NT2/D1 (cell line): ENCODE measurements at places on chromosomes 6 and 20.

- peak; percentile 82 for DNase-seq
These were observed 126.0 kb upstream of the SLC2A12 start for GRCh38 chr6:134178161-134179044.

GRCh38 chr6:132207991-132208390 is 193.3 kb downstream of the MOXD1 start:
- DNase-seq = no peak

DNA sequence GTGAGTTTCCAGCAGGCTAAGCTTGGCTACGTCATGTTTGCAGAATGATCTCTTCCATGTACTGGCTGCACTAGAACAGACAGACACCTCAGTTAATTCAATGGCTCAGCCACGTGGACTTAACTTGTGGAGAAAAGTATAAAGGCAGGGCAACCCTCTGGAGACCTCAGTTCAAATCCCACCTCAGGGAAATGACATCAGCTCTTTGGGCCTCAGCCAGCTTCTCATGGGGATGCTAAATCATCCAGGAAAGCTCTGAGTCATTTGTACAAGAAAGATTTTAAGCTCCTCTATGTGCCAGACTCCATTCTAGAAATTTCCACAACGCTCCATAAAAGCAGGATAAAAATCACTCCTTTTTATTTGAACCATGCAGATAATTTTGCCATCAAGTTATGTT is 128.5 kb upstream of the SALL4 start:
- DNase-seq = no peak

- DNase-seq = no peak
These were observed 5.3 kb downstream of the SLC26A8 start for GRCh38 chr6:36019167-36019566.

DNA sequence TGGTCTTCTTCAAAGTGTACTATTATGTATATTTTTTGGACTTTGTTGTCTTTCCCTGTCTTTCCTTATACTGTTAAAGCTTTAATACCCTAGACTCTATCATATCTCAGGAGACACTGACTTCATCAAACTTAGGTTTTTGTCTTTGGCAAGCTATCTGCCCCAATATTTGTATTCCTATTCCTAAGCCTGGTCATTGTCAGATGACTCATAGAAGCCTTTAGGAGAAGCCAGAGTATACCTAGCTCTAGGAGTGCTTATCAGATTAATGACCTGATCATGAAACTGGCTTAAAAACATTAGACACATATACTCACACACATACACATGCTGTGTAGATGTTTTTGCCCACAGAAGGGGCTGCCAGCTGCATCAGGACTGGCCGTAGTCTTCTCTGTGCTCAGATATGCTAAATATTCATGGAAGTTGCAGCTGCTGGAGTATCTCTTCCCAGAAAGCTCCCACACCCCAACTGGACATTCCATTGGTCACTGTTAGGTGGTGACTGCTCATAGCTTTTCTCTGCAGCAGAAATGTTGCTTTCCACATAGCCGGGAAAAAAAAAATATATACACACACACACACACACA is 102.0 kb downstream of the ANKS1A start:
- no peak for DNase-seq

DNA sequence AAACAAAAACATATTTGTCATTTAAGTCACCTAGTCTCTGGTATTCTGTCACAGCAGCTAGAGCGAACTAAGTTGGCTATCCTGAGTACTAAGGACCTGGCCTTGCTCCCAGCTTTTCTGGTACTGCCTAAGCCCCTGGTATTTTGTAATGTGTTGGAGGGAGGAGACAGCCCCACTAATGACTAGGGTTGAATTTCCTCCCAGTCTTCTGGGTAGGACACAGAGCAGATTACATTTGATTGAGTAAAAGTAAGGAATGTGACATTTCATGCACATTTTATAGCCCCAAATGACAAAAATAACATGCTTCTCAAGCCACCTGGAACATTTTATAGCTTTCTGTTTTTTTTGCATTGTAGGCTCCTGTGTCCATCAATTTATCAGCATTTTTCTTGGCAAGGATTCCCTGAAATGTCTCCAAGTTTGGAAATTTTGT is 47.9 kb upstream of the DDR1 start:
- DNase-seq = no peak

- no peak for DNase-seq
These were observed 5.4 kb downstream of the TLDC2 start for GRCh38 chr20:36881331-36881730.

DNA sequence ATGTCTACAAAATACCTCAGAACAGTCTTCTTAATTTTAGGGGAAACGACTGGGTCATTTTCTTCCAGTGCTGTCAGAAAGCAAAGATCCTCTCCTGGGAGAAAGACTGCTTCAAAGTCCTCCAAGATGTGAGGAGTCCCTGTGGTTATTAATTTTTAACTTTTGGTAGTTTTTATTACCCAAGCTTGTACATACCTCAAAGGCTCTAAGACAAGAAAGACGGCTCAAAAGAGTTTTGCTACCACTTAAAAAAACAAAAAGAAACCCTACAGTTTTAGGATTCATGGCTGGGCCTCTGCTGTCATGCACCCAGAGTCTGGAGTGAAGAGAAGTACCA is 56.1 kb upstream of the APCDD1L start:
- DNase-seq = no peak

DNA sequence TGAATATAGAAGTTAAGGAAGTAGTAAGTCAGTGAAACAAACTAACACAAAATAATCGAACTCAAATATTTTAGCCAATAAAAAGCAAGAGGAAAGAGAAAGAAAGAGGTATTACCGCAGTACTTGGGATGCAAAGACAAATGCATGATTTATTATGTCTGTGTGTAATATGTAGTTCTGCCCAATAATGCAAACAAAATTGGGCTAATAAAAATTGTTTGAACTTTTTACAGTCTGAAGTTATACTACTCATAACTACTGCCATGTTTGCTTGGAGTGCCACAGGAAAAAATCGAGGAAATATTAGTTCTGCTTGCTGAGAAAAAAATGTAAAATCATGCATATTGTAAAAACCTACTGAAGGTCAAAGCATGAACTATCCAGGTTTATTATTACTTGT is 360.3 kb upstream of the KCNQ5 start:
- DNase-seq = no peak

GRCh38 chr6:4902363-4902762 is 101.5 kb downstream of the RPP40 start:
- no peak for DNase-seq

DNA sequence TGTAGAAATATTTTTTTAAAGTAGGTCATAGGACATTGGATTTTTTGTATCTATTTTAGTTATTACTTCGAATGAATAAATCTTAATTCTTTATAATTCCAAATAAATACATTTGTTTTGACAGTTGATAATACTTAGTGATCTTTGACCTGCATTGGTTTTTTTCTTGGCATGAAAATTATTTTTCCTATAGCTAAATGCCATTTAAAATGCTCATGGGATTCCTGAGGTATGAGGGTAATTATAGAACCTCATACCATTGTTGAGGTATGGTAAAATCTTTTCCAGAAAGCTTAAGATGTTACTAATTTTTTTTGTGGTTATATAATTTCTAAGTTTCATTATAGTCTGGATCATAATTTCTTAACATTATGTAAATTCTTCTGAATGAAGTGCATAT is 8.3 kb downstream of the PM20D2 start:
- no peak for DNase-seq

DNA sequence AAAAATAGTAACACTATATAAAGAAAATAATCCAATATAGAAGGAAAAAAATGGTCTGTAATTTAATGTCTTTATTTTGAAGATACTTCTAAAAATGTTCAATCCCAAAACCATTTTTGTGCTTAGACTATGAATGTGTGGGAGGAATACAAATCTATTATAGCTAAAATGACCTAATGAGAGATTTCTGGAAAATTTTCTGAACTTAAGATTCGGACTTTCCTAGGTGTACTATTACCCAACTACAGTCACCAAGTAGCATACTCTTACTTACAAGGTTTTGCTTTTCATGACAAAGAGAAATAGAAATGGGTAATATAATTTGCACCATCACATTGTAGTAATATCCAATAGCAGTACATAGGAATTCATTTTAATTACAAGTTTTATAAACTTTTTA is 29.9 kb downstream of the MAP3K7 start:
- no peak for DNase-seq

DNA sequence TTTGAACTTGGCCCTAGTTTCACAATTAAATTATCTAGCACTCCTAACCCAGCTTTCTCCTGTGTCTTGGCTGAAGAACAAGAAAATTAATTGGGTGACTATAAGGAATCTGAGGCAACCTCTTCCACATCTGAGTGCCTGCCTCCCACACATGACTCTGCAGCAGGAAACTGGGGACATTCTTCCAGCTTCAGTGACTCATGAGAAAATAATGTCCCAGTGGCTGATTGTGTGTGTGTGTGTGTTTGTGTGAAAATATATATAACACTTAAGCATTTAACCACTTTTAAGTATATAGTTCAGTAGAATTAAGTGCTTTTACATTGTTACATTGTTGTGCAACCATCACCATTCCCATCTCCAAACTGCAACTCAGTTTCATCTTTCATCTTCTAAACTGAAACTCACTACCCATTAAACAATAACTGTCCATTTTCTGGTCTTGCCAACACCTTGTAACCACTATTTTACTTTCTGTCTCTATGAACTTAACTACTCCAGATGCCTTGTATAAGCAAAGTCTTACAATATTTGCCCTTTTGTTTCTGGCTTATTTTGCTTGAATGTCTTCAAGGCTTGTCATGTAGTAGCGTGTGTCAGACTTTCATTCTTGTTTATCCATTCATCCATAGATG is 8.7 kb downstream of the TRIM38 start:
- no peak for DNase-seq

DNA sequence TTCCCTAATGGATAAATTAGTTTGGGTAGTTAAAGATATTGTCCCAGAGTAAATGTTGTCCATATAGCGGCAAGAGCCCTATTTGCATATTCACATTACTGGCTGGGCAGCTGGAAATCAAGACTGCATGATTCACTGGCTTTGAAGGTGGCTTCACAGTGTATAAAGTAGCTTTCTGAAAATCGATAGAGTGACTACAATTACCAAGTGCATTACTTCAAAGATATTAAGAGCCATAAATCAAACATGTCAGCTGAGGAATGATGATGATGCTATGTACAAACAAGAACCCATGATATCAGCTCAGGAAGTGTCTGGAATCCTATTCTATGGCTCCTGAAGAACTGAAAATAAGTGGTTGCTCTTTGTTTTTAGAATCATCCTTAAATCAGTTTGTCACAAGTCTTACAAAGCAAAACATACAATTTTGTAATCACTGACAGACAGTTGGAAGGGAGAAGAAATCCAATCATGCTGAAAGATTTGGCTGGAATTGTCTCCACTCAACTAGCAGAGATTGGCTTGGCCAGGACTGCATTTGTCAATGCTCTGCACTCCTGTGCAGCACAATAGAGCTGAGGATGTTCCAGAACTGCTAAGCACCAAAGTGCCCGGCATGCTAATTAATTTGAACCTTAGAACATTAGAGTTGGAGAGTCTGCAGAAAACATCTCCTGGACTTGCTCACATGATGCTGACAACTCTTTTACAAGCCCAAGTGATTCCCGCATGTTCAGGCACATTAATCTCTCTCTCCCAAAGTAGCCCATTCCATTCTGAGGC is 77.9 kb upstream of the B3GAT2 start:
- no peak for DNase-seq

DNA sequence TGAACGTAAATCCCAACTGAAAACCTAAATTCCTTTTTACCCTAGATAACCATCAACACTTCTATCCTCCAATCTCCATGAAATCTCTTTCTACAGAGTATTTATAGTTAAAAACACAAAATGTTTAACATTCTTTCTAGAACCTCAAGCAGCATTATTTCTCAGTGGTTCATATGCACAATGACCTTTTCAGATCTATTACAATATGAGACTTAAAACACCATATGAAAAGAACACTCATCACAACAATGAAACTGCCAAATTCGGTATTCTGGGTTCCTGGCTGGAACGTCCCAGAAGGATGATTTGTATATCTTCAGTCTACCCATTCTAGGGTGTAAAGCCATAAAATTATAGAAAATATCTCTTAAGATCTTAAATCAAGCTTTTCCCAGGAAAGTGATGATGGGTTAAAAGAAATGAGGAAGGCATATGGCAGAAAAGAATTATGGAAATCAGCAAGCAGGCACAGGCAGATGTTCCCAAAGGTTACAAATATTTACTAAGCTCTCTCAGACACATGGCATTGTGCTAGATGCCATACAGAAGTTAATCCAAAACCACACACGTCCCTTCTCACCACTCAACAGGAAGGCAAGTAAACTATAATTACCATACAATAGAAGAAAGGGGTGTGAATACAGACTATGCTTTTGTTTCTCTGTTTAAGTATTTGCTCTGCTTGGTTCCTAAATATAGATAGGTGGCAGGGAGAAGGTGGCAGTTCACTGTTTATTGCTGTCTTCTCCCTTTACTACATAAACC is 118.0 kb downstream of the CHD6 start:
- no peak for DNase-seq

GRCh38 chr20:10826111-10826510 is 152.3 kb upstream of the JAG1 start:
- no peak for DNase-seq

DNA sequence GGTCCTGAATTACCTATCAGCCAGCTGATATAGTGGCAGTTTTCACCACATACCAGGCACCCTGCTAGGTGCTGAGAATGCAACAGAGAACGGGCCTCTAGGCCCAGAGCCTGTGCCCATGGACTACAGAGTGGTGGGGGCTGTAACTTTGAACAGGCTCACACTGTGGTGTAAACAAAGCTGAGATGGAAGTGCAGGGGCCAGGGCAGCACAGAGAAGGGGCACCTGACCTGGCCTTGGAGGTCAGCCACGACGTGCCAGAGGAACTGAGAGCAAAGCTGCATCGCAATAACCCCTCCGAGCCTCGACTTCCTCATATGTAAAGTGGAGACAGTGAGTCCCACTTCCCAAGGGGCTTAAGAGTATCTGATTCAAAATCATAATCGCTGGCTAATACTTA is 105.8 kb downstream of the MAFB start:
- DNase-seq = no peak

DNA sequence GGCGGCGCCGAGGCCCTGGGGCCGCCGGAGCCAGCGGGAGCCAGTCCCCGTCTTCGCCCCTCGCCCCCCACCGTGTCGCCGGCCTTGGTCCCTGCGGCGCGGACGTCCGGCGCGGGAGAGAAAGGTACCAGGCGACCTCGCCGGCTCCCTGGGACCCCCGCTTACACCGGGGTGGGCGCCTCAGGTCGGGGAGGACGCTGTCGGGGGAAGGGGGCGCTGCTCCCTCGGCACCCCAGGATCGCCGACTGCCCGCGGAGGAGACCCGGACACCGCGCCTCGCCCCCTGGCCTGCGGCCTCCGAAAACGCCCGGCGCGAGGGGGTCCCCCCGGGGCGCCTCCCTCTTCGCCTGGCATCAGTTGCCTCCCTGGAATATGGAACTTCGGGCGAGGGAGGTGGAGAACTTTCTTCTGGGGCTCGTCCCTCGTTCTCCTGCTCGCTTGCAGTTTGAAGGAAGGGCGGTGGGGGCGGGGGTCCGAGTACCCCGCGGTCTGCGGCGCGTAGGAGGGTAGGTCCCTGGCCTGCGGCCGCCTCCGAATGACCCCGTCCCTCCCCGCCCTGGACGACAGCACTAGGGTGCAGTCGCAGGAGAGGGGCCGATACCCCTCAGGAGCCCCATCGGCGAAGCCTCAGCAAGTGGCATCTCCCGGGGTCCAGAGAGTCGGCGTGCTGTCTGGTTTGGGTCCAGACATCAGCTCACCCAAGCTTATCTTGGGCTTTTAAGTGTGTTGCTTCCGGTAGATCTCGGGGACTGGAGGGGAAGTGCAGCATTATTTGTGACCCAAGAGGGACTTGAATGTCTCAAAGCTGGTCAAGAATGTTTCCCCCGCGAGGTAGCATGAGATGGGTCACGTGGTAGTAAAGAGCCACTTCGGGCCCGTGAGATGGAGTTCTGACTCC is 549 bp downstream of the ANKRD6 start:
- DNase-seq = no peak
